MG63 (cell line): ENCODE measurements at places on chromosomes 5 and 9. TPM values are rescaled to one million over a fixed set of nuclear protein-coding genes. Genes with fewer than 3 reads are reported as not detected.

Gene DAPK1
- total RNA-seq = 36.4 and 44.6 TPM in 2 replicates

Gene FOCAD
- total RNA-seq = 82.1 and 95.4 TPM in 2 replicates

GRCh38 chr5:177537389-177538361 lies 16.7 kb downstream of the FAM193B start:
- DNase-seq = peak; percentile 94

DNA sequence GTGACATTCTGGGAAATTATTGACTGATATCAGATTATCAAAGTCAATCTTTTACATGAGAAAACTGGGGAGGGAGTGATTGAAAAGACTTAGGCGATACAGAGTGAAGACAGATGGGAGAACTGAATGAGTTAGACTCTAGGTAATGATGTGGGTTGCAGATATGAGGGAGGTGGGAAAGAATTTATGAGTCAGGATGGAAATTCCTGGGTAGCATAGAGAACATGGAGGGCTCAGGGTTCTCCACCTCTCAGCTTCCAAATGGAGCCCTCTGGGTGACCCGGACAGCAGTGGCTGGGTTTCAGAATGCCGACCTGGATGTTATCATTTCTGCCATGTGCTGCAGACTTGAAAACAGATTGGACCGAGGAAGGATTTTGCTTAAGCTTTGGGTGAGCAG lies 75.4 kb upstream of the SHB start:
- DNase-seq = no peak

DNA sequence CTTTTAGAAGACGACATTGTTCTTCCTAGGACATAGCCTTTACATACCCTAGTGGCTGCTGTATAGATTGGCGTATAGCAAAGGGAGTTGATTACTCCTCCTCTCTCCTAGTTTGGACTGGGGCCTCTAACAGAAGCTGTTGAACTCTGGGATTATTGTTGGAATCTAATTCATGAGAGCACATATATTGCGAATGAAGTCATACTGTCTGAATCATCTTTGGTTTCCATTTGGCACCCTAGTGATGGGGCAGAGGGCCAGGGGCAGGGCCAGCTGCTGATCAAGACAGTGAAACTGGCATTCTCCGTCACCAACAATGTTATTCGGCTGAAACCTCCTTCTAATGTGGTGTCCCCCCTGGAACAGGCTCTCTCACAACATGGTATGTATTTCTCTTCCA lies 40.3 kb downstream of the NUP188 start:
- peak; percentile 89 for DNase-seq

Gene FOXD4
- total RNA-seq = not detected in 2 replicates

Gene GNAQ
- 13.2 and 20.2 TPM in 2 replicates for total RNA-seq

- DNase-seq = peak; percentile 57
These were observed at the start of gene PBX3 for GRCh38 chr9:125747053-125747764. Gene PBX3, plus strand, starts transcription at chr9:125747373.

GRCh38 chr9:8725635-8726034 lies 926.1 kb upstream of the DMAC1 start:
- DNase-seq = no peak

DNA sequence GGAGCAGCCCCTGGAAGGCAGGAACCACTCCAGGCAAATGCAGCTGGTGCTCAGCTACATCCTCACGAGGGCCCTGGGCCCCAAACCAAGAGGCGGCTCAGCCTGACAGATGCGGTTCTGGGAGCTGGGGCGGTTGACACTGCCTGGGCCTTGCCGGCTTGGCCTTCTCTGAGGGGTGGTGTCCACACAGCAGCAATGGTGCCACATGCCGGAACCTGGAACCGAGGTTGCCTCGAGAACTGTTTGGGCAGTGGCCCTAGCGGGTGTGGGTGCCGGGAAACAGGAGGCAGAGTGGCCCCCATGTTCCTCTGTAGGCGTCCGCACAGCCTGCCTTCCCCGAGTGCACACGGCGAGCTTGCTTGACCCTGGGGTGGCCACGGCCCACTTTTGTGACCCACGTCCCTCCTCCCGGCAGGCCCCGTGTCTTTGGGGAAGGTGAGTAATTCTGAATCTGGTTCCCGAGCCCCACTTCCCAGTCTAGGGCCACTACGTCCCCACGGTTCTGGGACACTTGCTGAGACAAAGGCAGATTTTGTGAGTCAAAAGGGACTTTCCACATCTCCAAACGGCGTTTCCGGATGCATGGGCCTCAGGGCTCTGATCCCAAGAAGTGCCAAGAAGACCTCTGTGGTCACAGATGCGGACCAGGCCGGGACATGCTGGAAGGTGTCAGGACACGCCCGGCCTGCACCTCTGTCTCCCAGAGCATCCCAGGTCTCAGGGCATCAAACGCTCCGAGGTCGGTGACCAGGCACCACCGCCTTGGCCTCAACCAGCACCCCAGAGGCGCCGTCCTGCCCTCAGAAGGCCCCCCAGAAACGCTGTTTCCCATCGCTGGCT lies 27.7 kb upstream of the SLC12A7 start:
- DNase-seq = no peak

Gene ADGRD2
- not detected in 2 replicates for total RNA-seq

DNA sequence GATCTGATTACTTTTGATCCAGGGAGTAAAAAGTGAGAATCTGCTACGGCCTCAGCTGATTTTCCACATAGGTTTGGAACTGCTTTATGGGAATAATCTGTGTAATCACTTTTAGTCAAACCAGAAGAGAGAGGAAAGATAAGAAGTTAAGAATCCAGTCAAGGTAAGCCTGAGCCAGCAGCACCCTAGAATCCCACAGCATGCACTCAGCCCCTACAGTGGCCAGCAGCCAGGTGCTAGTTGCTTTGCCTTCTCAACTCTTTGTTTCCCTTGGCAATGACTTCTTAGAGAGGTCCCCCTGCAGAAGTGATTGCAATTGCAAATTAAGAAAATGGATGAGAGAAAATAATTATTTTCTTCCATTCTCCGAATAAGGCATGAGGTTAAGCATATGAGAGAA lies 59.7 kb upstream of the TMED7 start:
- DNase-seq = no peak

- no peak for DNase-seq
These were observed 186.3 kb upstream of the ADCY2 start for GRCh38 chr5:7209658-7210057.
